ENCODE measurements at places on chromosomes 11 and 22.
A peak's percentile ranks its signal among the peaks of the same experiment; 100 is the strongest.

DNA sequence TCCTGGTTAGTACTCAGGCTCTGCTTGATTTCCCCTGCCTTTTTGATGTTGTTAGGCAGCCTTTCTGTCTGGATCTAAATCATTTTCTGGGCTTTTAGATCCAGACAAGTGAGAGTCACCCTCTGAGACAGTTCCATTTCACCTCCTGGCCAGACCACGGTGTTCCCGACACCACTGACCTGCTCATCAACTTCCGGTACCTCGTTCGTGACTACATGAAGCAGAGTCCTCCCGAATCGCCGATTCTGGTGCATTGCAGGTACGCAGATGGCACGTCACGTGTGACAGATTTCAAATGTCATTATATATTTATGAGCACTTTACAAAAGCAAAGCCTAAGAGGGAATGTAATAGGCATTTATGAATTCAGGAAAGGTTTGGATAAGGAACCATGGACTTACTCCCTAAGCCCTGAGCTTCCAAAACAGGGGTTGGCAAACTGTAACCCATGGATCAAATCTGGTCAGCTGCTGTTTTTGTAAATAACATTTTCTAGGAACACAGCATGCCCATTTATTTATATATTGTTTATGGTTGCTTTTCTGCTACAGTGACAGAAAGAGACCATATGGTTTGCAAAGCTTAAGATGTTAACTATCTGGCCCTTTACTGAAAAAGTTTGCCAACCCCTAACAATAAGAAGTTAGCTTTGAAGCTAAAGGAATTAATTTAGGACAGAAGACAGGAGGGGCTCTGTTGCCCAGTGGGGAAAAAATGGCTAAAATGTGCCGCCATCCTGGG is 53.1 kb upstream of the OR4B1 start:
- DNase-seq: no peak

- no peak for DNase-seq
Observed at GRCh38 chr11:77866336-77866735, 45.4 kb downstream of the AAMDC start.

DNA sequence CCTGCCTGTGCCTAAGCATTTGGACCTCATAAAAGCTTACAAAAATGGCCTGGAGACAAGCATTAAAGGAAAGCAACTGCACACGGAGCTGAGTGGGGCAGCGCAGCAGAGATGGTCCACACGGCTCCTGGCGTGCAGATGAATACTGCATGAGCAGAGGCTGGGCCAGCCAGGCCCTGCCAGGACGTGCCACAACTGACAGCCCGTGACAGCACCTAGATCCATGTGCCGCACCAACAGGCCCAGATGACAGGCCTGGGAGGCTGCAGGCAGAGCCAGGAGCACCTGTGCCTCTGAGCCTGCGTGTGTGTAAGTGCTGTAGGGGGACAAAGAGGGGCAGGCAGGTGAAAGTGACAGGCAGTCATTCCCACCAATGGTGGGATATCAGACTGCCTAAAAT is 33.4 kb downstream of the MICAL3 start:
- peak; percentile 42 for DNase-seq

DNA sequence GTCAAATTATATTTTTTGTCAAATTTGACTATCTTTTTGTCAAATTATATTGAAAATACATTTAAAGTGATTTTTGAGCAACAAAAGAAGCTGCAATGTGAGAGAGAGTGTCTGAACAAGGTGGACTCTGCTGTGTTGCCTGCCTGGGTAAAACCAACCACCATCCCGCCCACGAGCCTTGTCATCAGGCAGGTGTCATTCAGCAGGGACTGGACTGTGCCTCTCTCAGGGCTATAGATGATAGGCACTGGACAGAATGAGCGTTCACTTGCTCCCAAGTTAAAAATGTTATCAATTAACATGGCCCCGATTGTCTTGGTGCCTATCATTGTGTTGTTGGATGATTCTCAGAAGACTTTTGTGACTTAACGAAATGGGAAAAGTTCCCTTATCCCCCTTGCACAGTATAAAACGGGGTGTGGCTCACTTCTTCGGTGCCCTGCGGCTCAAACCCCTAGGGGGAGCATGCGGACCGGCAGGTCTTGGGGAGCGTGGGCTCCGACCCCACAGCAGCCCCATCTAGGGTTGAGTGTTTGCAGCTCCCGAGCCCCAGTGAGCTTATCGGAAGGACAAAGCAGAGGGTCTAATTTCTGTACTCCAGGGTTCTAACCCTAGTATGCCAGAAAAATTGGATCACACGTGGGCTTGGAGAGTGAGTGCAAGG is 1.7 kb downstream of the APOL5 start:
- DNase-seq: no peak

GRCh38 chr11:61009392-61010275 is 38.2 kb downstream of the CD6 start:
- no peak for DNase-seq
